Cardiac muscle cell (in vitro differentiated cells and primary cell): ENCODE measurements at places on chromosomes 4 and X.

GRCh38 chr4:85423431-85423830, 51.5 kb upstream of the ARHGAP24 start:
- DNase-seq: no peak

DNA sequence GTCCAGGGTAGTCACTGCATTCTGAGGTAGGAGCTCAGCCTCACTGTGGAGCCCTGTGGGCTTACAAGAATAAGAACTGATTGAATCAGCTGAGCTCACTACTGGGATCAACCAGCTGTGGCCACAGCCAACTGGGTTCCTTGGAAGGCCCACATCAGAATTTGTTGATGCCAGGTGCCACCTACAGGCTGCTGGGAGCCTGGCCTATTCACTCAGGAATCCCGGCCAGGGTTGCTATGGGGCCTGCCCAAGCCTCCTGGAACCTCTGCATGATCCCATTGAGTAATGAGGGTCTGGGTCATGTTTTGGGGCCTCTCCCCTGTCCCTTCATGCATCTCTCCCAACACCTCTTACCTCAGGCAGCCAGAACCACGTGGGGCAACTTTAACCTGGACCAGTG, 53.9 kb upstream of the KIAA1210 start:
- peak; percentile 53 for DNase-seq

DNA sequence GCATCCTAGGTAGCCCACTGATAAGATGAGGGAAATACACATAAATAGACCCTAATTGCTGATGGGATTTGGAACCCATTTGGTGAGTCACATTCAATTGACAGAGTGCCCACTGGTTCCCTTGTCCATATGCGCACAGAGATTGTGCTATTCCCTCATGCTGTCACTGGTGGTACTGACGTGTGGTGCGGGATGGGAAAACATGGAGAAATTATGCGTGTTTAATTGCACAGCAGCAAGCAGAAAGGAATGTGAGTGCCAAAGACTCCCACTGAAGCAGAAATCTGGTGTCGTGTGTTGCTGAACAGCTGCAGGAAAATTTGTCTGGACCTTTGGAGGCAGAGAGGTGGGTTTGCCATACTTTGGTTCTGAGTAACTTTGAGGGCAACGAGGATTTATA, 92.2 kb downstream of the NHSL2 start:
- no peak for DNase-seq

GRCh38 chr4:77073106-77073809, 2.5 kb downstream of the CCNI start:
- DNase-seq: peak; percentile 59

- no peak for DNase-seq
Observed at GRCh38 chrX:153499876-153500275, 5.1 kb downstream of the BGN start.

- DNase-seq: peak; percentile 44
Observed at GRCh38 chr4:66562276-66562806, 892.1 kb upstream of the EPHA5 start.

DNA sequence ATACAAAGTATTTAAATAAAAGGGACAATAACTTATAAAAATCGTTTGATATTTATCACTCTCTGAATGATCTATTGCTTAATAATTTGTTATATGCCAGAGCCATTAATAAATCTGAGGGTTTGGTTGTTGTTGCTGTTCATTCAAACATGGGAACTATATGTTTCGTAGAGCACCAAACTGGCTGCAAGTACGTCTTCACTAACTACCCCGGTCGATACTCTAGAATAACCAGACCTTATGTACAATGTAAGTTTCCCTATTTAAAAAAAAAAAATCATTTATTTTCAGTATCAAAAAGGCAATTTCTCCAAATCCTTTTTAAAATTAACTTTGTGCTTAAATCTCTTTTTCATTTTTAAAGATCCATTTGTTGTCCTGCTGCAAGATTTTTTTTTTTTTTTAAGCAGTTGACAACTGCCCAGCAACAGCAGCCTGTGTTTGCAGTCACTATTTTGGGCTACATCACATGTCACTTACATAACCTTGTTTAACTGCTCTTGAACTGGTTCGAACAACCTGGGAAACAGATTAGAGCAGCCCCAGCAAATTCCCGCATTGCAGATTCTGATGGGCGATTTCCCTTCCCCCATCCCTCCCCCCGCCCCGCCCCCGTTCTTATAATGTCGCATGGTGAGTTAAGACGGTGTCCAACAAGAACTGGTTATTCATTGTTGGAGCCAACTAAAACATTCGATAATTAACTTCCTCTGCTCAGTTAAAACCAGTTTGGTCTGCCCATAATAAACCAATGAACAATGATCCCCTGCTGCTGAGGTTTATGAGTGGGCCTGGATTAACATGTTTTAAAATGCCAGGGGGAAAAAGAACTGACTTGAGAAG, 238.9 kb downstream of the NR3C2 start:
- peak; percentile 77 for DNase-seq

DNA sequence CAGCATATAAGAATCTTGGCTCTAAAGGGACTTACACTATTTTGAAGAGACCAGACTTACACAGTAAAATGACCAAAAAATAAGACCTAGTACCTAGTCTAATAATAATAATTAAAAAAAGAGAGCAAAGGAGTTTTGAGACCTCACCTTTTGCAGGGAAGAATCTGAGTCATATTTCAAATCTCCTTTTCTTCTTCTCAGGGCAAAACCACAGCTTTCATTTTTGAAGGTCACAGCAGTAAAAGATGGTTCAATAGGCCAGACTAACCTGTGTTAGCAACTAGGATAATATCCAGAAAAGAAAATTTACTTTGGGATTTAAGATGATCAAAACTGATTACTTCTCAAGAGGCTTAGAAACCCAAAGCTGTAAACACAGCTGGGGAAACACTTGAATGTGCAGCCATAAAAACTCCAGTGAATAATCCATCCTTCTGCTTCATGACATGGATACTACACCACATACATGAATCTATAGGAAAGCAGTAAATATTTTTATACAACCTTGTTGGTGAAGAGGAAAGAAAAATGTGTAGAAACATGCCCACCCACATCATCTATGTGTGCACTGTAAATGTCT, 25.9 kb upstream of the LNX1 start:
- no peak for DNase-seq

DNA sequence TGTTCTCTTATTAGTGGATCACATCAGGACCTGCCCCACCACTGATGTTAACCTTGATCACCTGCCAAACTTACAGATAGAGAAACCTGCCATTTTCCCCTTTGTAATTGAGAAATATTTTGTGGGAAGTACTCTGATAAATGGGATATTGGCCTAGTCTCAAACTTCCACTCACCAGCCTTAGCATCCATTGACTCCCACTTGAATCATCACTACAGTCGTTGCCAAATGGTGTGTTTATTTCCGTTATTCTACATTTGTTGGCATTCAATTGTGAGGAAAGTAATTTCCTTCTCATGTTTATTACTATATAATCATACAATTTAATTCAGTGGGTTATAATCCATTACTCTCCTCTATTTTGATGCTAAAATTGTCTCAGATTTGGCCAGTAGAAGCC, 156.4 kb upstream of the CXCL13 start:
- no peak for DNase-seq

DNA sequence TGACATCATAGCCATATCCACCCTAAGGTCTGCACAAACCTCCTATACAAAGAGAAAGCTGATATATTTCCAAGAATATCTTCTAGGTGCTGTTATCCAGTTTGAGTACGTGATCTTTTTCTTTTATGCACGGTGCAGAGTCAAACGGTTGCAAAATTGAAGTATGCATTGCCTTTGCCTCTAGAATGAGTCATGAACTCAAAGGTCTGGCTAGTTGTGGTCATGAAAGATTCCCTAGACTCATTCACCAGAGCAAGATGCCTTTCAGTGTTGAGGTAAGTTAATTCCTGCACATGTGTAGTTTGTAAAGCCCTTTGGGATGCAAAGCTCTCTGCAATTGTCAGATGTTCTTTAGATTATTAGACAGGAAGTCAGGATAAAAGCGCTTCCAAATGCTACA, 704.4 kb downstream of the PCDH19 start:
- DNase-seq: no peak

DNA sequence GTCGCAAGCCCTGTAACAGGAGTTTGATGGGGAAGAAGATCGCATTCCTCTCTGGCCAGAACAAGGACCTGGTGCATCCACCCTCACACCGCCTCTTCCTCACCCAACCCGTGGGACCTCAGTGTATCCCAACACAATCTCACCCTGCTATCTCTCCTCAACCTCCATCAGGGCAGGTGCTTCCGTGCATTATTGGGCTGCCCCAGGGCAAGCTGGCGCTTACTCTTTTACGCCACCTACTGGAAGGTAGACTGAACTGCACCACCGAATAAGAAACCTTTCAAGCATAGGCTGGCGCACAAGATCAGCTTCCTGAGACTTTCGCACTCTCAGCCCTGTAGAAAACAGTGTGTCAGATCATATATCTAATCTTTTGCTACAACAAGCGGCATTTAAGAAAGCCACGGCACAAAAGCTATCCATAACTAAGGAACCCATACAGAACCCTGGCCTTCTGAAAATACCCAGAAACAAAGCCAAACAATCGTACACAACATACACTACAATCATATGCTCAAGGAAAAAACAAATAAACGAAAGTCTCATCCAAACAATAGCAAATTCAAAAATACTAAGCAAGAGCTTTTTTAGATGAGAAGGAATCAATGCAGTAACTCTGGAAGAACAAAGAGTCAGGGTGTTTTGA, 209.3 kb downstream of the UGT8 start:
- peak; percentile 19 for DNase-seq

- no peak for DNase-seq
Observed at GRCh38 chr4:151242305-151242704, 34.7 kb upstream of the PRSS48 start.

DNA sequence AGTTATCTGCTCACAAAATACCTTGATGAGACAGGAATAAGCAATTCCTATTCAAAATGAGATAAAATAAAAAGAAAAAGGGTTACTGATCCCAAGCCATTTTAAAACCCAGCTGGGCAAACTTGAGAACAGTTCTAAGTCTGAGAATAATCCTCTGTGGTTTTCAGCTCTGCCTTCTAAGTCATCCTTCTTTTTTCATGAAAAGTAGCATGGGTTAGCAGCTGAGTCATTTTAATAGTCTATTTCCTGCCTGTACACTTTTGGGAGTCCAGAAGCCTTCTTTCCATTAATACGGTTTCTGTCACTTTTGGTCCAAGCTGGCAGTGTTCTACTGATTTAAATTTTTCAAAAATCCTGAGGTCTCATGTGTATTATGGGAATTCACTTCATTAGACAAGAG, 374.3 kb downstream of the IQCM start:
- no peak for DNase-seq

DNA sequence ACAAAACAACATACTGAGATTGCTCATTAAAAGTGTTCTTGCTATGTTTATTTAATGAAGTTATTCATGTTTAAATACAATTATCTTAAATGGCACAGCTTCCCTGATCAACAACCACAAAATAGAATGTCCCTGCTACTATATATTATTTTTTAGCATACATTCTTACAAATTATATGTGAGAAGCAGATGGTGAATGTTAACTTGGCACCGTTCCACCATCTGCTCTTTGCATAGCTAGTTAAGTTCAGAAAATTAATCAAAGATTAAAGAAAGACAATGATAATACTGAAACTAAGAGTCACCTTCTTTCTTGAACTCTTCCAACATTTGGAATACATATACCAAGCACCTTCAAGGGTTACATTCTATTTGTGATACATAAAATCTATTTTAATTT, 94.2 kb downstream of the PPP3CA start:
- DNase-seq: no peak

DNA sequence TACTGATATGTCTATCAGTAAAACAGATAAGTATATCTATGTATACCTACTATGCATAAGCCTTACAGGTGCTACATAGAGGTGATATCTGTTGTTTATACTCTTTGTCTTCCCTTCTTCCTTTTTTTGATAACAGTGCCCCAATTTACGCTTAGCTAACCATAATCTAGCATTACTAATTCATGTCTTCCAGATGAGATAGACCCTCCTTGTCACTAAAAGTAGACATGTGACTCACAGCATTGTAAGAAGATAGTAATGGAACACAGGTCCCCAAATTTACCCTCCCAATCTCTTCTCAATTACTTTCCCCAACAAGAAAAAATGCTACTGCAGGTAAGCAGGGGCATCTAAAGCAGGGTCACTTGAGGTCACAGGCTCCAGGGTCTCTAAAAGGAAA, 7.9 kb upstream of the NFKB1 start:
- no peak for DNase-seq

- DNase-seq: no peak
Observed at GRCh38 chr4:1336088-1336491, 10.9 kb upstream of the UVSSA start.

- DNase-seq: no peak
Observed at GRCh38 chr4:54909961-54910360, 215.4 kb downstream of the KDR start.

DNA sequence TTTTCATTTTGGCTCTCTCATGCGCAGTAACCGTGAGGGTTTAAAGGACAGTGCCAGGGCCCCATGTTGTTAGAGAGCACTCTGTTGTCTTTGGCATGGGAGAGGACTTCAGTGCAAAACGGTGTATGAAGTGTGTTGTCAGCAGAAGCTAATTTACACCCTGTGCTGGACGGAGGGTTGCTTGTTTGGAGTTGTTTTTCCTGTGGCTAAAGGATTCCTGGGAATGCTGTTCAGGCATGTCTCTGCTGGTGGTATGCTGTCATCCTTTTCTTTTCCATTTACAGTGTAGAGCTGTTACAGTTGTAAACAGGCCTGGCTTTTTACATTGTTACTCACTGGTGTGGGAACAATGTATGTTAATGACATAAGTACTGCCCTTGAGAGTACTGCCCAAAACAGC, 206.3 kb downstream of the CBR4 start:
- no peak for DNase-seq

DNA sequence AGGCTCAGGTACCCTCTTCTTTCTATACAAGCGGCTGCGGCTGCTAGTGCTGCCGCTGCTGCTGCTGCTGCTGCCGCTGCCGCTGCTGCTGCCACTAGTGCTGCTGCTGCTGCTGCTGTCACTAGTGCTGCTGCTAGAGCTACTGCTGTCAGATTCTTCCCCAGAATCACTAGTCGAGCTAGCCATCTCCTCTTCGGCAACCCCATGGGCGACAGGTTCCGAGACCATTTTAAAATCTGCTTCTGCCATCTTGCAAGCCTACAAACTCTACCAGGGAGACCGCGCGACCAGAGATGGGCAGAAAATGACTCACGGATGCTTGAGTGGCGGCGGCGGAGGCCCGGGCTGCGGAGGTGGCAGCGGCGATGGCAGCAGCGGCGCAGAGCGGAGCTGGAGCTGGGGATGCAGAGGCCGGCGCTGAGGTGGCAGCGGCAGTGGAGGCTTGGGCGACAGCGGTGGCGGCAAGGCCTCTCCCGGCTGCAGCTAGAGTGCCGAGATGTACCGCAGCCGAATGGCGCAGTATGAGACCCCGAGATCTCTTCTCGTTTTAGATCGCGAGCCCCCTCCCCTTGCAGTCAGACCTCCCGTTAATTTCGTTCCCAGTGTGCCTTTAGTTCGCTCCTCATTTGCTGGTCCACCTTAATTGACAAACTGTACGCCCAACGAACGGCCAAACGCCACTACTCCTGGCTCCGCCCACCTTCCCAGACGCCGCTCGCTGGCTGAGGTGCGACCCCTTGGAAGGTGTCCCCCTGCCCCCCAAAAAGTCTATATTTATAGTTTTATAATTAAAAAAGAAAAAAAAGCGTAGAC, at the start of gene NAP1L3:
NAP1L3 (minus strand) TSS at position 523 of the 813 bp plus-strand sequence; CDS start at position 249, 274 bp downstream.
- peak; percentile 78 for DNase-seq
